Anterior cingulate cortex (tissue), 58 donors: ENCODE measurements at places on chromosomes 11 and 22.

- DNase-seq: no peak
Observed at GRCh38 chr22:35367331-35367886, 13.5 kb upstream of the HMOX1 start.

DNA sequence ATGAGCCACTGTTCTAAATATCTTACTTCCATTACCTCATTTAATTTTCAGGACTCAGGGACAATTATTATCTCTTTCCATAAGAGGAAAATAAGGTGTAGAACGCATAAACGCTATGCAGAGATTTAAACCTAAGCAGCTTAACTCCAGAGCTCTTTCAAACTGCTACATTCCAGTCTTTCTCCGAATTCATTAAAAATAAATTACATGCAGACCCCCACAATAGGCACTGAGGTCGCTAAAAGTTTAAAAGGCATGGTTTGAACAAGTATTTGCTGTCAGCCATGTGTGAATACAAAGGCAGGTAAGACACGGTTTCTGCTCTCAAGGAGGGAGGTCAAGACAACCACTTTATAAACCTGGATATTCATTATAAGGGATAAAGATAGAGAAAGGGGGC is 983 bp downstream of the NARS2 start:
- DNase-seq: no peak

- no peak for DNase-seq
Observed at GRCh38 chr11:117517097-117517496, 189.4 kb downstream of the CEP164 start.

DNA sequence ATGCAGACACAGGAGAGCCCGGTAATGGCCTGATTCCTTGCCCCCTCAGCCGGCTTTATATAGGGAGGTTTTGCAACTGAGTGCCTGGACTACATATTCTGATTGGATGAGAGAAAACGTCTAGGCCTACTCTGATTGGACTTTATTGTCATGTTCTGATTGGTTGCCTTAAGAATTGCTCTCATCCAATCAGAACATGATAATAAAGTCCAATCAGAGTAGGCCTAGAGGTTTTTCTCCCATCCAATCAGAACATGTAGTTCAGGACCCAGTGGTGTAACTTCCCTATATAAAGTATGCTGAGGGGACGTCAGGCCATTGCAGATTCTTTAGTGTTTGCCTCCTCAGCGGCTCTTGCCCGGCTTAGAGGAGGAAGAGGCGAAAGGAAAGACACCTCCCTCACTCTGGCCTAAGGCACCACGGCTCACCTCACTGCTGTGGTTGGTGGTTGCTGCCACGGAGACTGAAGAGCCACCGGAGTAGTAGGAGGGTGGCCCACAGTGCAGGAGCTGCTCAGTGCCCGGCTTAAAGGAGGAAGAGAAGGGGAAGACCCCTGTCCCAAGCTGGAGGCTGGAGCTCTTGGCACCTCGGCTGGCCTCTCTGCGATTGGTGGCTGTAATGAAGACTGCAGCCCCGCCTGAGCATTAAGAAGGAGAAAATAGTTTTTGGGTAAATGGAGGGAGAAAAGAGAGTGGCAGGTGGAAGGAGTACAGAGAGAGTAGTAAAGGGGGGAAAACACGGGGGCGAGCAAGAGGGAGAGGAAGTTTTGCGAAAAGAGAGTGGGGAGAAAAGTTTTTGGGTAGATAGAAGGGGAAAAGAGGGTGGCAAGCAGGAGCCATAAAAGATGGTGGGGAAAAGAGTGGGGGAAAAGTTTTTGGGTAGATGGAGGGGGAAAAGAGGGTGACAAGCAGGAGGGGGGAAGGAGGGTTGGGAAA is 116.7 kb upstream of the SERPIND1 start:
- no peak for DNase-seq

DNA sequence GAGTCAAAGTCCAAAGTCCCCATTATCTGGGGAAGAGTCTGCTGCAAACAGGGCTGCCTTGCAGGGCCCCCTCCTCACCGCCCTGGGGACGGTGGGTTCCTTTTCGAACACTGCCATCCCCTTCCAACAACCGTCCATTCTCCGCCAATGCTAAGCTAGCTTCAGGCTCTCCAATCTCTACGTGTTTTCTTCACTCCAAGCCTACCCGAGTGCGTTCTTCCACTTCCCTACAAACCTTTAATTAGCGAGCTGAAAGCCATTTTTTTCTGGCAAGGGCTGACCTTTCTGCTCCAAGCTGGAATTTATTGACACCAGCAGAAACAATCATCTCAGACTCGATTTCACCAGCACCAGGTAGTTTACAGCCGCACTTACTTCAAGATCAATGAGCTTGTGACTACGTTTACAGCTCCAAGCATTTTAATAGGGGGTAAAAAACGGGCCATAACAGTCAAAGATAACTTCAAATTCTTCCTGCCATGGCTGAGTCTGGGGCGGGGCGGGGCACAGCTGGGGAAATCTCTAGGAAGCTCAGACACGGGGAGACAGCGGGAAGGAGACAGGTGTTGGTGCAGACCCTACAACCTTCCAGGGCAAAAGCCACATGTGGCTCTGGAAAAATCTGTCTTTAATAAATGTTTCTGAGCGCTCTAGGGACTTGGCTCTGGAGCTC is 82.2 kb downstream of the PHF21B start:
- no peak for DNase-seq

DNA sequence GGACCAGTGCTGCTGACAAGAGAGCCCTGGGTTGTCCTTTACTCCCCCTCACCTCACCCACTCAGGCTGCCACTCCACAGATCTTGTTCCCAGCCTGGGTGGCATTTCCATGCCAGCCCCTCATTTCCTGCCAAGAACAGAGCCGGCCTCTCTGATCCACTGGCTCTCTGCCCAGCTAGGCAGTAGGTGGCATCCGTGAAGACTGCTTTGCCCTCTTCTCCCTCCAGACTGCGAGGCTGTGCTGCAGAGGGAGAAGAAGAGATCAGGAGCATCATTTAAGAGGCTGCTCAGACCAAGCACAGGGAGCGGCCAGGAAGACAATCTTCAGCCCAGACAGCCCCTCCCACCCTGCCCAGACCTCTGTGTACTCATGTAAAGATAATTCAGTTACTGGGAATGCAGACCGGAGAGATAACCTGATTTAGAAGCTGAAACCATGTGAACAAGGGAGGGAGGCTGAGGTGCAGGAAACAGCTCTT is 126.9 kb upstream of the NCAM1 start:
- DNase-seq: peak; percentile 69

GRCh38 chr11:12128301-12128751 is 17.9 kb downstream of the MICAL2 start:
- no peak for DNase-seq

- no peak for DNase-seq
Observed at GRCh38 chr22:22513619-22514018, 5.1 kb upstream of the ZNF280B start.

DNA sequence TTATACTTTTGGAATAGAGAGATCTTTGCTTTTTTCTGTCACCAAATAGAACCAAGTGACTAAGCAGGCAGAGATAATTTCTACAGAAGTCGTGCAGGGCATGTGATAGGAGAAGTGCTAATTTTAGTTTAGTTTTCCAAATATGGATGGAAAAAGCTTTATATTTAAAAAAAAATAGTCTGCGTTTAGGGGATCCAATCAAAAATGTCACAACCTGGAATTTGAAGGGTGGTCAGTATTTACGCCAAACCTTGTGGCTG is 165.7 kb downstream of the LDLRAD3 start:
- DNase-seq: no peak

DNA sequence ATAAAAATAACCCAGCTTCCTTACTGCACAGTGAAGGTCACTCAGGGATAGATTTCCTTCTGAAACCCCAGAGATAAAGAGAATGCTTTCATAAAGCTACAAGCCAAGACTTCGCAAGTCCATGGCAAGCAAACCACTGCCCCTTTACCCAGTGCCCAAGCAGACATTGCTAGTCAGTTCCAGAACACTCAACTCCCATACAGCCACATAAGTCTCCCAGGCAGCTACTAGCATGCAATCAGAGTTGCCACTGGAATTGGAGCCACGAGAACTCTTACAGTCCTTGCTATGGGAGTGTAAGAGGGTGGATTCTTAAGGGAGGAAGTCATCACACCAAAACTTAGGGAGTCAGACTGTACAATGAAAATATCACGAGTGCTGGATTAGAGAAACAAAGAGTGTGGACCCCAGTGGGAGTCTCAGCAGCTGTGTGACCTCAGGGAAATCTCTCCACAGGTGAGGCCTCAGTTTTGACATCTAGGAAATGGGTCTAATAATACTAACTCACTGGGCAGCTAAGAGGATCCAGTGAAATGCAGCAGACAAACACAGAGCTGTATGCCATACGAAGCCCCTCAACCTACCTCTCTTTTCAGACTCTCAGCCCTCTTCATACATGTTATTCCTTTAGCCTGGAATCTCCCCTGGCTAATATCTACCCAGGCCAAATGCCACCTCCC is 526.6 kb downstream of the MN1 start:
- DNase-seq: no peak

DNA sequence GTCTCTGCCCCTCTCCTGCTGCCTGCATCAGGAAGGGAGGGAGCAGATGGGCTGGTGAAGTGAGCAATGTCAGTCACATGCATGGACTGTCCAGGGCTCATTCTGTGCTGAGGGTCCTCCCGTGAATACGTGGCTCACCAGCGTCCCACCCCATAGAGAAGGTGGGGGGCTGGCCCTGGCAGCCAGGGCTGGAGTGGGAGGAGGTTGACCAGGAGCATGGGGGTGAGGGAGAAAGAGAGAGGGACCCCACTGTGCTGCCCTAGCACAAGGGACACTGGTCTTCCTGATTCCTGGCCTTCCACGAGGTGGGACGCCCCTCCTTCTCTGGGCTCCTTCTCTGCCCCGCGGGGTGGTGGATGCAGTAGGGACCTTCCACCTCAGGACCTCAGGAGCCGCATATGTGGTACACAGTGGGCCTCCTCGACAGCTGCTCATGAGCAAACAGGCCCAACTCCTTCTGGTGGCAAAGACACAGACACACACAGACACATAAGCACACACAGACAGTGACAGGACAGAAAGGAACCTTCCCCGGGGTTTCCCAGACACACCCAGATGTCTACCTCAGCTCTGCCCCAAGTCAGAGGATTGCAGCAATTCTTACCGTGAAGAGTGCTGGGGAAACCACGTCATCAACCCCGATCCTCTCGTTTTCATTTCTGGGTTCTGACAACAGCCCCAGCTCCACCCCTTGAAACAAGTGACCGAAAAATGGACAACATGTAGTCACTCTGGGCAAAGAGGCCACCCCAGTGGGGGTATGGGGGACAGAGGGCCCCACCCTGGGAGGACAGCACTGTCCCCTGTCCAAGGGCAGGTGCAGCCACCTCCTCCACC is 3.6 kb upstream of the APOBEC3A start:
- DNase-seq: no peak

GRCh38 chr11:134537296-134537695 is 125.3 kb upstream of the B3GAT1 start:
- no peak for DNase-seq

DNA sequence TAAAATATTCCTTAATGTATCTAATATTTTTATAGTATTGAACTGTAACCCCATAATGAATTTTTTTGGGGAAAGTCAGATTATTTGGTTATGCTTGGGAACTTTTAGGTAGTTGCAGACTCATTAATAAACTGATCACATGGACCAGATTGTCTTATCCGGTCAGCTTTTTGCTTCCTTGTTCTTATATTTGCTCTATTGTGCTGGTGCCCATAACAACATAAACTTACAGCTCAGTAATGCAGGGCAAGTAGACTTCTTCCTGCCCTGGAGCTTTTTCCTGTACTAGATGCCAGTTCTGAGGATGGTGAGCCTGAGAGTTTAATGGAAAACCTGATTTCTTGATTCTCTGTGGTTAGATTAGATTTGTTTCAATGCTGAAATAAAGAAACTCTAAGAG is 53.2 kb downstream of the MTMR3 start:
- no peak for DNase-seq

DNA sequence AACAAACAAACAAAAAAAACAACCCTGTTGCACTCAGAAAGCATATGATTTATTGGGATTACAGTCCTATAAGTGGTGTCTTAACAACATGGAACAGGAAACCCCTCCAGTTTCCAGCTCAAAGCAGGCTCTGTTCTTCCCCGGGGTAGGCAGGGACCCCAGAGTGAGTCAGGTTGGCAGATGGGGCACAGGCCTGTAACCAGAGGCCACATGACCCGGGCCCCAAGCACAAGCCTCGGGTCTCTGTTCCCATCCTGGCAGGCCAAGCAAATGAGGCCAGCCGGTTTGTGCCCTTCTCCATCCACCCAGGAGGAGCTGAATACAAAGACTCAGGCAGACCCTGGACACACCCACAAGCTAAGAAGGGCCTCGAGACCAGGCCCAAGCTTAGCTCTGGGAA is 75.8 kb downstream of the NAT10 start:
- DNase-seq: no peak

- no peak for DNase-seq
Observed at GRCh38 chr11:97683733-97684132, 1293.9 kb downstream of the JRKL start.

DNA sequence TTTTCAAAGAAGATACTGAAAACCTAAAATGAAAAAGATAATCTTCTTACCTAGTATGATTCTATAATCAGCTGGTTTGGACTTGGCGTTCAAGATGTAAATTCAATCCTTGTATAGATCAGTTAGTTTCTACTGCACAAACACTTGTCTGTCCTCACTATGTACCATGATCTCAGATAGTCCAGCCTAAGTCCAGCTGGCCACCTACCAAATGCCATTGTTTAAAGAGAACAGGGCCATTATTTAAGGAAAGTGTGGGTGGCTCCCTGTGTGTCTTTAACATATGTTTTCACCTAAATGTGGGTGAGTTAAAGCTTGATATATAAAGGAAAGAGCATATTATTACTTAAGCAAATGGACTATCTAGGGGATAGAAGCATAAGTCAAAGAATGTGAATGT is 38.6 kb downstream of the BLID start:
- no peak for DNase-seq

- no peak for DNase-seq
Observed at GRCh38 chr11:7436657-7437056, 48.6 kb upstream of the OLFML1 start.

DNA sequence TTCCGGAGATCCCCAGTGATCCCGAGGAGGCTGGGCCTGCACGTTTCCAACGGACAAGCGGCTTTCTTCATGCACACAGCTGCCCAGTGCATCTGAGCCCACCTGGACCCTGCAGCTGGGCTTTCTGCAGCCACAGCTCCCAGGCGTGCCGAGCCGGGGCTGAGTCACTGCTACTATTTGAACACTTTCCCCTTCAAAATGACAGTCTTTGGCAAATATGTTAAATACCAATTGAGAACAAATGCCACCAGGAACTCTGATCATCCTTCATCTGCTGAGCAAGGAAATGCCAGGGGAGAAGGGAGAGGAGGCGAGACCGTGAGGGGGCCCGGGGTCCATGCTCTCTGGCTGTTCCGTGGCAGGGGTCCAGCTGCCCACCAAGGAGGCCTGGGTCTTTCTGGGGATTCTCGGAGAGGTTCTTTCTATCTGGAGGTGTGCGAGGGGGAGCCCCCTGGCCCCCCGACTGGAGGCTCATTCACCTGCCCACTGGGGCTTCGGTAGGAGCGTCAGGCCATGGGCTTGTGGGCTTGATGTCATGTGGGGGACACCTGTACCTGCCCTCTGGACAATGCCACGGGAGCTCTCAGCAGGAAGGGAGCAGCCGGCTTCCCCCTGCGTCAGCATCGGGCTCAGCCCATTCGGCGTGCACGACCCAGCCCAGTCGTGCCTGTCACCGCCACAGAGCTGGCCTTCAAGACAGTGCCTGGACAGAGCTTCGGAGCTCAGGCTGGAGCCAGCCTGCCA is 159.6 kb downstream of the CTTN start:
- DNase-seq: no peak

- DNase-seq: no peak
Observed at GRCh38 chr11:34748036-34748435, 127.1 kb downstream of the EHF start.

GRCh38 chr11:134669796-134670195 is 257.8 kb upstream of the B3GAT1 start:
- DNase-seq: no peak
